ENCODE measurements at places on chromosomes 11 and 22.

GRCh38 chr11:6654281-6655019 is 1.2 kb downstream of the DCHS1 start:
- DNase-seq = peak; percentile 41

DNA sequence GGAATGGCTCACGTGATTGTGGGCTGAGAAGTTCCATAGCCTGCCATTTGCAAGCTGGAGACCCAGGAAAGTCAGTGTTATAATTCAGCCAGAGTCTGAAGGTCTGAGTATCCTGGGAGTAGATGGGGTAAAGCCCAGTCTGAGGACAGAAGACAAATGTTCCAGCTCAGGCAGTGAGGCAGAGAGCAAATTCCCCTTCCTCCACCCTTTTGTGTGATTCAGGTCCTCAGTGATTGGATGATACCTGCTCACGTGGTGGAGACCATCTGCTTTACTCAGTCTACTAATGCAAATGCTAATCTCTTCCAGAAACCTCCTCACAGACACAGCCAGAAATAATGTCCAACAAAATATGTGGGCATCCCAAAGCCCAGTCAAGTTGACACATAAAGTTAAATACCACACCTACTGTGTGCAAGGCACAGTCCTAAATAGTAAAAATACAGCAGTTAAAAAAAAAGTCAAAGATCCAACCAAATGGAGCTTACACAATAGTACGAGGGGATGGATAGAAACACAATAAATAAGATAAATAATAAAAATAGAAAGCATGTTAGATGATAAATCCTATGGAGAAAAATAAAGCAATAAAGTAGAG is 13.2 kb upstream of the APOL6 start:
- DNase-seq = no peak

- no peak for DNase-seq
These were observed 383.7 kb downstream of the TMEM135 start for GRCh38 chr11:87421422-87421821.

GRCh38 chr11:122178795-122179194 is 62.8 kb upstream of the BLID start:
- DNase-seq = no peak

- no peak for DNase-seq
These were observed 12.1 kb upstream of the CHORDC1 start for GRCh38 chr11:90234977-90235376.

GRCh38 chr11:26188554-26188953 is 143.4 kb upstream of the ANO3 start:
- no peak for DNase-seq

- no peak for DNase-seq
These were observed 42.1 kb downstream of the PRCP start for GRCh38 chr11:82858133-82858532.

- no peak for DNase-seq
These were observed 14.9 kb downstream of the SCYL1 start for GRCh38 chr11:65539744-65540289.

- no peak for DNase-seq
These were observed 7.6 kb upstream of the MUC15 start for GRCh38 chr11:26579683-26580082.

- no peak for DNase-seq
These were observed 35.4 kb downstream of the MICAL3 start for GRCh38 chr22:17988800-17989513.

DNA sequence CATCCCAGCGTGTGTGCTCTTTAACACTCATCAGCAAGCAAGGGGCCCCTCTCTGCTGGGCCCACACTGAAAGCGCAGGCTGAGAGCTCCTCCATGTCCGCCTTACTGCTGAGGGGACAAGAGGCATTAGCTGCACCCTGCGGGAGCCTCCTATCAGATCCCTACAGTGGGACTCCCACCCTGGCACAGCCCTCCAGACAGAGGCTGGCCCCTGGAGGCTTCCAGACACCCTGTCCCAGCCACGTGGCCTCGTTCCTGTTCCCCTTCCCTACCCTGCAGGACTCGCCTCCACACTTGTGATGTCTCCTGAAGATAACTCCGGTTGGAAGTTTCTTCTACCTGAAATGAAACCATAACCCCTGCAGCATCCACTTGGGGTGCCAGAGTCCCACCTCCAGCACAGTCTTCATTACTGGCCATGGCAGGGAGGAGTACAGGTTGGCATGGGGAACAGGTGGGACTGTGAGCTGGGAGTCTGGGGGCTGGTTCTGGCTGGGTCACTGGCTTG is 5.0 kb upstream of the SH3BP1 start:
- no peak for DNase-seq

- DNase-seq = no peak
These were observed 20.2 kb downstream of the IGSF9B start for GRCh38 chr11:133936592-133936991.

- DNase-seq = no peak
These were observed 27.8 kb downstream of the CYTH4 start for GRCh38 chr22:37310075-37310606.

GRCh38 chr11:16191868-16192240 is 164.5 kb downstream of the SOX6 start:
- DNase-seq = no peak

DNA sequence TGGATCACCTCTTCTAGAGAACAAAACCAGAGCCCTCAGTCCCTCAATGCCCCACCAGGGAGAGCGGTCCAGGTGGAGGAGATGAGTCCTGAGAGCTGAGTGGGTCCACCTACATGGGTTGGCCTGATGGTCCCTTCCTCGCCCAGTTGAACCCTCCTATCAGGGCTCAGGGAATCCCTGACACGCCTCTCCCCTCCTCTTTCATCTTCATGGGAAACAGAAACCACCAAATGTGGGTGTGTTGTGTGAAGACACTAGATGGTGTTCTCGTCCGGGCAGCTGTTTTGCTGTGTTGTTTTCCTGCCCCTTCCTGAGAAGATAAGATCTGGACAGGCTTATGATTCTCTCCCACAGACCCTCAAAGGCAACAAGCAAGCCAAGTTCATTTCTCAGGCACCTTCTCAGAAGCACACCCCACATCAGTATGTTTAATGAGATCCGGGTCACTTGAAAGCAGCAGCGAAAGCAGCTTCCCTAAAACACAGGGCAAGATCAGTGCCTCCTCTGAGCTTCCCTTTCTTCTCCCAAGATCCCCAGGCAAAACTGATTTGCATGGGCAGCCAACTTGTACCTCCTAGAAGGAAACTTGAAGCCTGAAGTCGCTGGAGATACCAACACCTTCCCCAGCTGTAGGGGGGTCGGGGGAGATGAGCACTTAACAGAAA is 35.3 kb upstream of the POU2AF1 start:
- DNase-seq = no peak

- no peak for DNase-seq
These were observed 1.7 kb upstream of the OR52E5 start for GRCh38 chr11:5891216-5891800.

DNA sequence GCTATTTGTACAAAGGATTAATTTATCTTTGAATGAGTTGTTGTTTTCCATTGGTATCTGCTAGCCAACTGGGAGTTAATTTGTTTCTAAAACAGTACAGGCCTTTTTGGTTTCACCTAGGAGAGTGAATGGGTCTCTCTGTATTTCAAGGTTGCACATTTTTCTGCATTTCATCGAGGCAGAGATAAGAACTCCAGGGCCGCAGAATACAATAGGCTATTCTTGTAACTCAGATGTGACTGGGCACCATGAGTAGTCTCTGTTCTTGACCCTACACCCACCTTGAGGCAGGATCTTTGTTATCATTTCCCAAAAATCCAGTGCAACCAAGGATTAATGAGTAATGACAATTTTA is 51.7 kb upstream of the OR9Q1 start:
- no peak for DNase-seq

- DNase-seq = no peak
These were observed 145.1 kb downstream of the SWAP70 start for GRCh38 chr11:9808943-9809342.

DNA sequence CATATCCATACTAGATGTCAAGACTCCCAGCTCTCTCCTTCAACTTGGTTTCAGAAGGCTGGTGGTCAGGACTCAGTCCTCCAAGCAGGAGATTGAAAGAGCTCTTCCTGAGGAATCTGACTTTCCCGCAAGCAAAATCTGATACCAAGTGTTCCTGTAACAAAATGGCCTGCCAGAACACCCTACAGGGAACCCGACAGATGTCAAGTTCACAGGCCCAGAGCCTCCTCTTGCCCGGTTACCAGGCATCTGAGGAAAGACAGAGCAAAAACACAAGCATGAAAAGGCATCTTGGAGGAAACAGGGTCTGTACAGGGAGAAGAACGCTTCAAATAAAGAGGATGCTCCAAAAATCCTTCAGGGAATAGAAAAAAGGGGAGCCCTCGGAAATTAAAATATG is 8.7 kb upstream of the KCNJ5 start:
- DNase-seq = no peak

DNA sequence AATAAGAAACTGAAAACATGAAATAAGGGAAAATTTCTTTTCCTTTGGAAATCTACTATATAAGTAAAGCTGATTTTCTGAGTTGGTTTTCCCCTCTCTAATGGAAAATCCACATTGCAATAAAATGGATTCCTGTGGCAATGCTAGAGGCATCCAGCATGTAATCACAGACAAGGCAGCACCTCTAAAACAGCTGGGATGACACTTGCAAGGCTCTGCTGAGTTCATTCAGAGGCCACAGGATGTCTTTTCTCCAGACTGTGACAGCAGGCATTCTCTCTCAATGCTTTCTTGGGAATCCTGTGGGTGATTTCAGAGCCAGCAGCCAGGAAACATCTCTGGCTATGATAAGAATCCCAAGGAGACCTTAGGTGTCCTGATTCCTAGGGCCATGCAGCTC is 201.3 kb upstream of the BLID start:
- DNase-seq = no peak

GRCh38 chr11:35003186-35003585 is 86.8 kb downstream of the PDHX start:
- no peak for DNase-seq

- no peak for DNase-seq
These were observed 30.6 kb downstream of the SHANK2 start for GRCh38 chr11:71221821-71222220.

DNA sequence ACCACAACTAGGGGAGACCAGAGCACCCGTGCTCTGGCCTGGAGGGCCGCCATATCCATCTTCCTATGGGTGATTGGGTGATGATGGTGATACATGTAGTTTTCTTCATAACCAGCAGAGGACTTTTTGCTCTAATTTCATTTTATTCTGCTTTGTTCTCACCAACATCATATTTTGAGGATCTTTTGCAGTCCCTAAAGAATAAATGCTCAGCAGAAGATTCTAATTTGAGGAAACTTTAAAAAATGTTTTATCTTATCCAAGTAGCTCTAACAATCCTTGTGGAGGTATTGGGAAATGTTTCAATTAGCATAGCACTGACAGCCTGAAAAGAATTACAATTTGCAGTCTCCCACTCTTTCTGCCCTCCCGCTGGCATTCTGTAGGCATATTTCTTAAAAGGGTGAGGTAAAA is 544.0 kb downstream of the NTM start:
- no peak for DNase-seq

- no peak for DNase-seq
These were observed 1166.6 kb downstream of the TBC1D22A start for GRCh38 chr22:47929073-47929472.

Data from naive thymus-derived CD8-positive, alpha-beta T cell (primary cell).